ENCODE measurements at places on chromosomes 1 and 21.
A peak's percentile ranks its signal among the peaks of the same experiment; 100 is the strongest.

- no peak for DNase-seq
Observed at GRCh38 chr1:12179111-12179519, 12.3 kb downstream of the TNFRSF1B start.

DNA sequence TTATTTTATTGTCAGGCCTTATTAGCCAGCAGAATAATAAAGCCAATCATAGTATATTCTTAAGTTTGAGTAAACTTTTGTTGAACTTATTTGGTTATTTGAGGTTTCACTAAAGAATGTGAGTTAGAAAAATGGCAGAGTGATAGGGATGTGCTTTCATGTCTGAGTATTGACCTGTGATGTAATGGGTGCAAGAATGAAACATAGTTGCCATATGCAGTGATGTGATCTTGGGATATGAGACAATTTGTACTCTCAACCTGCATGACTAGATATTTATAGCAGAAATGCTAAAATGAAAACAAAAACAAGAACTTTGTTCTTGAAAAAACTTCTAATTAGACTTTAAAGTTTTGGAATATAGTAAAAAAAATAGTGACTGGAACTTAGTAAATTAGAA, 97.9 kb downstream of the DISP1 start:
- DNase-seq, result no peak

DNA sequence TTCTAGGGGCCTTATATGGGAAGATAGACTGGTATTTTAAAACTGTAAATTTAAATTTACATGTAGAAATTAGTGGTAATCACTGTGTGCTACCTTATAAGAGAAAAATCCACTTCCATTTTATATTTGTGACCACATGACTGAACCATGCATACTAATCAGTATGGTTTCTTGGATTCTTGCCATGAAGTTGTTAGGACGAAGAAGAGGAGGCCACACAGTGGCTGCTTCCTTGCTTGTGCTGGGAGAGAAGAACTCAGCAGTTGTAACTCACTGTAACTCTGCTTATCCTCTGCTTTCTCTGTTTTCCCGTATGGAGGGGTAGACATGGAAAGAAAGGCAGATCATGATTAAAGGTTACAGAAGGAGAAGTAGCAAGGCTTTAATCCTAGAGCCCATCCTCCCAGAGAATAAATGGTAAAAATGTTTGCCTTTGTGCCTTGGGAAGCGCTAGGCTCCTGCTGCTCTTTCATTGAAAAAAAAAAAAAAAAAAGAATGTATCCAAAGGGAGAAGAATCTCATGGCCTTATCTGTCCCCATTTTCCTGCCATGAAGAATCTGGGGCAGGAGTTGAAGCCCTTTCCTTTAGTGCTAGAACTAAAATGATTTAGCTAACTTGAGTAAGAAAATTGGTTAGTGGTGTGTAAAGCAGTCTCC, 32.4 kb downstream of the KCTD3 start:
- no peak for DNase-seq

DNA sequence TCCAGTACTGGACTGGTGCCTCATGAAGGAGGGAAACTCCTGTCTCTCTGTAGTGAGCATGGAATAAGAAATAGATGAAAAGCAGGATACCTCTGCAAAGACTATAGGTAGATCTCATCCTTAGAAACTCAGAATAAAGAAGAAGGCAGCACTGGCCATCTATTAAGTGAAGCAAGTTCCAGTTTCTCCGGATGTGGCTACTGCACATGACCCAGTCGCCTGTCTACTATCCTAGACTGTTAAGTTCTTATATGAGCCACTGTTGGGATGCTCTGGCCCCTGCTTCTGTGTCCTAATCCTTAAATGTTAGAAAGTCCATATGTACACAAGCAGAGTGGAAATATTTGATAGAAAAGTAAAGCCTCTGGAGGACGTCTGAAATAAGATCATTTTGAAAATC, 2.2 kb downstream of the FASLG start:
- no peak for DNase-seq

DNA sequence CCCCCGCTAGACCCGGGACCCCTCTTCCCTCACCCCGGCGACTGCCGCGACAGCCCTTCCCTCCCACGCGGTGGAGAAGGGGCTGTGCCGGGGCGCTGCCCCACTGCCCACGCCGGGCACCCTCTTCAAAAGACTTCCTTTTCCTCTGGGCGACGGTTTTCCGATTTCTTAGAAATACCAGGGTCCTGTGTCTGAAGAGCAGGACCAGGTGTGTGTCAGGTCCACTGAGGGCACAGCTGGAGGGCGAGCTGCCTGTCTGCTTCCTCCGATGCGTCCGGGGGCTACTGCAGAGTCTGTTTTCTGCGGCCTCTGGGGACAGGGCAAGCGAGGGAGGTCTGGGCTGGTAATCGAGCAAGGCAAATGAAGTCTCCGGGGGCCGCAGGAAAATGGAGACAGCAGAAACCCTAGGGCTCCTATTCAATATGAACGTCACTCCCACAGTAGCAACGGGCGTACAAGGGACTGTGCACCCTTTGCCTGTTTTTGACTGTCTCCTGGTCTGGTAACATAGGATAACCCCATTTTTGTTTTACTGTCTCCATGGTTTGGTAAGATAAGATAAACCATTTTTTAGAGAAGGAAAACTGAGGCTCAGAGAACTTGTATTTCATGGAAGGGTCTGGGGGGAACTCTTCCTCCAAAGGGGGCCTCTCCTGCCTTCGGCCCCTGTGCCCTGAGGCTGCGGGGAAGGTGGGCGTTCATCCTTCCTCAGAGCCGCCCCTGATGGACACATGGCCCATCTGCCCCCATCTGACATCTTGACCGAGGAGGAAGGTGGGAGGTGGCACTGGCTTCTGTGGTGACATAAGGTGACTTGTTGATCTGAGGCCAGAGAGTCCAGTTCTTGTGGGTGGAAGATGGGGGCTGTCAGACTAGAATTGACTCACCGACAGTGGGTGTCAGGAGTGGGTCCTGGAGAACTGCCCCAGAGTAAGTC, 970 bp downstream of the TNFRSF1B start:
- DNase-seq, result no peak

DNA sequence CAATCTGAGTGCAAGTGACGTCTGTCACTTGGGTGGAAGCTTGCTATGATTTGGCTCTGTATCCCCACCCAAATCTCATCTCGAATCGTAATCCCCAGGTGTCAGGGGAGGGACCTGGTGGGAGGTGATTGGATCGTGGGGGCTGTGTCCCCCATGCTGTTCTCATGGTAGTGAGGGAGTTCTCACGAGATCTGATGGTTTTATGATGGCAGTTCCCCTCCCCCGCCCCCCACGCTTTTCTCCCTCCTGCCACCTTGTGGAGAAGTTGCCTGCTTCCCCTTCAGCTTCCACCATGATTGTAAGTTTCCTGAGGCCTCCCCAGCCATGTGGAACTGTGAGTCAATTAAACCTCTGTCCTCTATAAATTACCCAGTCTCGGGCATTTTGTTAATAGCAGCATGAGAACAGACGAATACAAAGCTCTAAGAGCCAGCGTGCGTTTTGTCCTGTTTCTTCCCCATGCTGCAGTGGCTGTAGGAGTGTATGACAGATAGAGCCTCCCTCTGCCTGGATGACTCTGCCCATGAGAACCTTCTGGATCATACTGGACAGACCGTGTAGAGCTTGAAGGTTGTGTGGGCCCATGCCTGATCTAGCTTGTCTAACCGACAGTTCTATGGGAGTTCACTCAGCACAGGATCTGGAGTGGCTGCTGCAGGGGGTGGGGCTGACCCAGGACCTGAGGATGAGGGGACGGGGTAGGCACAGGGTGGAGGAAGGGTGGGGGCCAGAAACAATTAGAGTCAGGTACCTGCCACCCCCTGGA, 139.7 kb upstream of the ERRFI1 start:
- no peak for DNase-seq

GRCh38 chr1:224338150-224338838, 8.3 kb upstream of the NVL start:
- peak; percentile 33 for DNase-seq

- DNase-seq, result no peak
Observed at GRCh38 chr1:161676958-161677689, 14.2 kb downstream of the FCGR2B start.

- DNase-seq, result no peak
Observed at GRCh38 chr1:151372058-151372934, at the start of gene SELENBP1. SELENBP1 (minus strand) TSS chr1:151372705; CDS start chr1:151372641, 64 bp downstream.

DNA sequence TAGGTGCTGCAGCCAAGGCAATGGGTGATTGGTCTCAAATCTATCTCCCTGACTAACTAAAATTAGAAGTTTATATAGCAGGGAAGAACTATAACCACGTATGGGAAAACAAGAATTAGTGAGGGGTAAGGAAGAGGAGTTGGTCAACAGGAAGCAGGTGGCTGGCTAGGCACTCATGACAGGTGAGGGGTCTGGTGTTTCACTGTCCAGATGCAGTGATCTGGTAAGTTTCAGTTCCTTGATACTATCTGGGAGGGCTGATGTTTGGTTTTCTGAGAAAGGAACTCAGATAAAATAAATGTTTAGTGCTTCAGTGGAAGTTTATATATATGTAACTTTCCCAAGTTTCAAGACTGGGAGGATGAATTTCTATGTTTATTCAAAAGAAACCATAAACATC, 11.6 kb upstream of the POU2F1 start:
- DNase-seq, result no peak

- DNase-seq, result peak; percentile 24
Observed at GRCh38 chr1:224700918-224701531, 84.9 kb downstream of the CNIH3 start.

DNA sequence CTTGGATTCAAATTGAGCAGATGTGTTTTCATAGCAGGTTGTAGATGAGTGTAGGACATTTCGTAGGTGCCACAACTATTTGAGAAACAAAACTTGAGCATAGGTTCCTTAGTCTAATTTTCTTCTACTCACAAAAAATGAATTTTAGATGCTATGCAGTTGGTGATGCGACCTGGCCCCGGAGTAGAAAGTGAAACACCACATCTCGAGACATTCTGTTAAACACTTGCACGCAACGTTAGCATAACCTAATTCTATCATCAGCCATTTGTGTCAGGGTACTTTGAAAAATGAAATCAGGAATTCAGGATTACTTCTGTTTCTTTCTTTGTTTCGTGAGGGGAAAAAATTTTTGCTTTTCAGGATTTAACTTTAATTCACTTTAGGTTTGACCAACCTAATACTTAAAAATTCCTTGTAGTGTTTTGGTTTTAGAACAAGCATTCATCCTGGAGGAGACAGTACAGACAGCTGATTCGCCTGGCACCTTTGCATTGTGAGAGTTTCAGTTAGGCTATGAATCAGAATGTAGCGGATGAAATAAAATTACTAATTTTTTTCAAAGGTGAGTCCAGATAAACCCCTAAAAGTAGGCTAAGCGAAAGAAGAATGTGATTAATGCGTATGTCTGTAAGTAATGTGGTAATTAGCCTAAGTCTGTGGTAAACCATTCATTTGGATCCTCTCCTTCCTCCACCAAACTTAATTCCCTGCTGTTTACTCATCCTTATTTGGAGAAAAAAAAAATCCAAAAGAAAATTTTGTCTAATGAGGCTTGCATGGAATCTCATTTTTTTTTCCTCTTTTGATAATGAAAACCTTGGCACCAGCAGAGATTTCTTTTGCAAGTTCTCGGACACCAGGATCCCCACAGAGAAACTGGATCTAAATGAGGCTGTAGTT, 44.9 kb downstream of the MAP3K21 start:
- DNase-seq, result no peak
